ENCODE measurements at places on chromosomes 7 and 10.

DNA sequence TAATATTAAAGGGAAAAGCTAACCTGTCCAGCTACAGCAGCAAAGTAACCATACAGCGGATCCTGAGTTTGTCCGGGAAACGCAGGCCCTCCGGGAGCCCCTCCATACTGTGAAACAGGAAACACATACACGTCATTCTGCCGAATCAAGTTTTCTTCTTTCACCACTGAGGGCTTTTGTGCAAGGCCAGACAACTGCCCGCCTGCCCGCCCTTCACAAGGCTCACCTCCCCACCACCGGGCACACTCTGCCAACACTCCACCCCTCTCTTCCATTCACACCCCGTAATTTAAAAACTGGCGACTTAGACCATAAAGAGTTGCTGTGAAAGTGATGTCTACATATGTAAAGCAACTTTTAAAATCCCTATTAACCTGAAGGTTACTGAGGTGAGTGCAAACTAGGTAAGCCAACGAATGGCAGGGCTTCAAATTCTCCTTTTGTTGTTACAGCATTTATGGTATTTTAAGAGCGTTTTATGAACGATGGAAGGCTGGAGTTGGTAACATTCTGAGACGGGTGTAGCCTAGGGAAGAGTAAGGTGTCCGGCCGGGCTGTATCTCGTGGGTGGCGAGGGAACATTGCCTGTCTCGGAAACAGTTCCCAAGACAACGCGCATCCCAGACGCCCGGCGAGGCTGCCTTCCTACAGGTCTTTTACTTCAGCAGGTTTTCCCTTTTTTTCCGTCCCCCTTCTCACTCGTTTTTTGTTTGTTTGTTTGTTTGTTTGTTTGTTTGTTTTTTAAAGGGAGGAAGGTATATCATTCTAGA lies 817 bp downstream of the SRI start:
- no peak for DNase-seq

- DNase-seq, result no peak
Observed at GRCh38 chr7:15848362-15848761, 161.9 kb upstream of the MEOX2 start.

DNA sequence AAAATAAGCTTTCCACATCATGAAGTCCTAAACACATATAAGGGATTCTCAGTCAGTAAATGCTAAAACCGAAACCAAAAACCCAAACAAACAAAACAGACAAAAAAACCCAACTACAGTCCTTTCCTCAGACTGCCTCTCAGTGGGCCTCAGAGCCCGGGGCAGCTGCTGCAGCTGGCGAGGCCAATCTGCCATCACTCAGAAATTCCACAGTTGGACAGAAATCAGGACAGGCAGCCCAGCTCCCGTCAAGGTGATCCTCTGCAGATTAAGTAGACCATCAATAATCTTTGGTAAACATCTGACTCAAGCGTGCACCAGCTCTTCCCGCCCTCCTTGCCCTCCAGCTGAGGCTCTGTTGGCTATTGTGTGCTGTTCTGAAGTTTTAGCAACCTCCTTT lies 142.2 kb downstream of the ATXN7L1 start:
- DNase-seq, result no peak

GRCh38 chr10:60048091-60048501 lies 141.7 kb upstream of the CCDC6 start:
- DNase-seq, result no peak

DNA sequence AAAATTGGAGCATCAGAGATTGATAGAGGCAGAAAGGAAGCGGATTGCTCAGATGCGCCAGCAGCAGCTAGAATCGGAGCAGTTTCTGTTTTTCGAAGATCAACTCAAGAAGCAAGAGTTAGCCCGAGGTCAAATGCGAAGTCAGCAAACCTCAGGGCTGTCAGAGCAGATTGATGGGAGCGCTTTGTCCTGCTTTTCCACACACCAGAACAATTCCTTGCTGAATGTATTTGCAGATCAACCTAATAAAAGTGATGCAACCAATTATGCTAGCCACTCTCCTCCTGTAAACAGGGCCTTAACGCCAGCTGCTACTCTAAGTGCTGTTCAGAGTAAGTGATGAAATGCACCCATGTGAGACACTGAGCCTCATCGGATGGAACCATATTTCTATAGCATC lies 33.1 kb downstream of the STAMBPL1 start:
- DNase-seq, result no peak

Data from activated T-cell treated with anti-CD3 and anti-CD28 coated beads for 4 hours (primary cell).